Esophagus mucosa (tissue), 1 donor: ENCODE measurements at places on chromosomes 5 and 9.

DNA sequence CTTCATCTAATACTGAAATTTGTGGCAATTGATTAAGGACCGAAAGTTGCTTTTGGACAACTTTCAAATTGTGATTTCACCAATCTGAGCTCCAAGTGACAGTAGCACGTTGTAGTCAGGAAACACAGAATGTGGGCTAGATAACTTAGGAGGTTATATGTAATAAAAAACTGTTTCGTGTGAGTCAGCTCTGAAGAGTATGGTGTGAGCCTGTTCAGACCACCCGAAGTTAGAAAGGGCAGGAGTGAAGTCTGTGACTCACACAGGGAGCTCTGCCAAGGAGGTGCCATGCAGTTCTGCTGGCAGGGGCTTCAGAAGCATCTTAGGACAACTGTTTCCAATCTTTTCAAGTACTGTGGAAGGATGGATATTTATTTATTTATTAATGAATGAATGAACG lies 16.4 kb upstream of the ZBTB34 start:
- ATAC-seq = no peak

DNA sequence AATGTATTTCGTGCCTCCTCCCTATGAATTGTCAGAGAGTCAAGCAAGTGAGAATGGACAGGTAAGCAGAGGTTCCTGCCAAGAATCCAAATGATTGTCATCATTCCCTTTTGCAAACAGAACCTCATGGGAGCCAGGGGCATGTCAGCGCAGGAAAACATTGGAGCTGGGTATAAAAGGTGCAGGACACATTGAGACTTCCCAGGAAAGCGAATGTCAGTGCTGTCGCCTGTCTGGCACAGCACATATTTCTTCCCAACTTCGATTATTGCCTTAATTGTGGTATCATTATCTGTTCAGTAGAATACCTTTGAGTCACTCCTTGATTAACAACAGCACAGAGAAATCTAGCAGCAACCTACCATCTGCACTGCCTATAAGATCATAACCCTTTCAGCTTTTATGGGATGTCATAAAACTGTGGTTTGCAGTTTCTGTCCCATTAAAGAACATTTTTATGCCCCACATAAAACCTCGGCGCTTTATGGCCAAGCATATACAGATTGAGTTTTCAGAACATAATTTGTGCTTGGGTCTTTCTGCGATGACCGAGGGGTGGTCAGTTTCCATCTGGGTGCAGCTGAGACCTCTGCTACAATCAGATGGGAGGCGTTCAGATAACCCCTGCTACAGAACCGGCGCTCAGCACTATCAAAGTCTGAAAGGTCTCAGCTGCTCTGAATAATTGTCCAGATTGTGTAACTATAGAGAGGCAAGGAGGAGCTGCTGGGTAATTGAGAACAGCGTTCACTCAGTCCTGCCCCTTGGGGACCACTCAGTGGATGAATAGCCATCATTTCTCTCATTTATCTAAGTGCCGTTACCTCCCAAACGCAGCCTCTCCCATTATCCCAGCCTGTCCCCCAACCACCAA lies 30.9 kb upstream of the WWC1 start:
- ATAC-seq = no peak

GRCh38 chr5:108623826-108624225 lies 123.9 kb upstream of the FER start:
- no peak for ATAC-seq

DNA sequence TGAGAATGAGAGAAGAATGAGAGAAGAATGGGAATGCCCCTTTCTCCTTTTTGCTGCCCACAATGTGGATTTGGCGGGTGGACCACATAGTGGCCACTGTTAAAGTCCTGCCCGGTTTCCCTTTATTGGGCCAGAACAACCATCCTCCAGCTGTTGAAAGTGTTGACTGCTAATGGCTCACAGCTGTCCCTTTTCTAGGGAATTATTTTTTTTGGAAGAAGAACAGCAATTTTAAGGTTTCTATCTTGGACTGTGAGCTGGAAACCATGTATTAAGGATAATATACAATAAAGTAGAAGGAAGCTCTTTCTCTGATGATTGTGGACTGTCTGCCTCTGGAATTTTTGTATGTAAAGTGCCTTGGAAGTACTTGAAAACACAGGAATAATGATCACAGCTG lies 185.9 kb downstream of the DMRT2 start:
- no peak for ATAC-seq

DNA sequence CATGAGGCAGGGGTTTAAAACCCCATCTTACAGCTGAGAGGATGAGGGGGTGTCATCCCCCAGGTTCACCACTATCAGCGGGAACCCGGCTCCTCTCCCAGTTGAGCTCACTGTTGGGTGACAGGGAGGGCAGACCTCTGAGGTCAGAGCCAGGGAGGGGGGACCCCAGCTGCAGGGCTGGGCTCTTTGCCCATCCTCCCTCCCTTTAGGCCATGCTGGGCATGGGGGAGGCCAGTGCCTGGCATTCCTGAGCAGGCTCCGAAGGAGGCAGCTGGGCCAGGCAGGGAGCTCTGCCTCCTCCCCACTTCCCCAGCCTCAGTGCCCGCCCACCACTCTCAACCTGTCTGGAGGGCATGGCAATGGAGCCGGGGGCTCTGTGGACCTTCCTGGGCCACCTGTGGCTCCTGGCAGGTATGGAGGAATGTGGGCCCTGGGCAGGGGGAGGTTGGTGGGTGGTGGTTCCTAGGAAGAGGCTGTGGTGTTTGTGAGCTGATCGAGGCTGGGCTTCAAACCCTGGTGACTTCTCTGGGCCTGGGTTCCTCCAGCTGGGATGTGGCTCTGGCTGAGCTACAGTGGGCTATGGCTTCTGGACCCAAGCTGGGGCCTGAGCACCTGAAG lies 12.6 kb downstream of the CRB2 start:
- no peak for ATAC-seq
